ENCODE measurements at places on chromosomes 1 and 21.

DNA sequence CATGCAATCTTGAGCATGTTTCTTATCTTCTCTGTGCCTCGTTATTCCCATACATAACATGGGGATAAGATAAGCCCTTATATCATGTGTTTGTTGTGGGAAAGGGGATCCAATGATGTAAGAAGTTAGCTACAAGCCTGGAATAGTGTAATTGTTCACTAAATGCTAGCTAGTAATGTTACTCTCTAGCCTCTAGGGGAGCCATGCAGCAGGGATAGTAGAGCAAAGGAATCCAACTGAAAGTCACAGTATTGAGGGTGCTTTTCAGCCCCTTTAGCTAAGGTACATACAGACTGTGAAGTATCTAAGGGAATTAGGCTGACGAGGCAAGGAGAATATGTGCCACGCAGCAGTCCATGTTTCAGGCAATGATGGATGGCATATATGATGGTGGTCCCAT, 46.9 kb downstream of the IL23R start:
- DNase-seq, result no peak

- no peak for DNase-seq
Observed at GRCh38 chr1:184788970-184789369, 34.3 kb upstream of the EDEM3 start.

GRCh38 chr1:202374099-202374498, 25.6 kb downstream of the PPP1R12B start:
- DNase-seq, result no peak

- DNase-seq, result no peak
Observed at GRCh38 chr21:35274923-35275322, 225.8 kb upstream of the RUNX1 start.

GRCh38 chr1:232590744-232591082, 39.2 kb downstream of the SIPA1L2 start:
- DNase-seq, result no peak

GRCh38 chr1:184761969-184762485, 7.4 kb upstream of the EDEM3 start:
- no peak for DNase-seq

GRCh38 chr1:150132372-150132771, 17.3 kb upstream of the PLEKHO1 start:
- no peak for DNase-seq

- DNase-seq, result no peak
Observed at GRCh38 chr1:197249324-197249723, 18.7 kb upstream of the CRB1 start.

- DNase-seq, result no peak
Observed at GRCh38 chr1:93588206-93588605, 93.4 kb downstream of the BCAR3 start.

- no peak for DNase-seq
Observed at GRCh38 chr1:31033598-31033997, 31.9 kb downstream of the PUM1 start.

DNA sequence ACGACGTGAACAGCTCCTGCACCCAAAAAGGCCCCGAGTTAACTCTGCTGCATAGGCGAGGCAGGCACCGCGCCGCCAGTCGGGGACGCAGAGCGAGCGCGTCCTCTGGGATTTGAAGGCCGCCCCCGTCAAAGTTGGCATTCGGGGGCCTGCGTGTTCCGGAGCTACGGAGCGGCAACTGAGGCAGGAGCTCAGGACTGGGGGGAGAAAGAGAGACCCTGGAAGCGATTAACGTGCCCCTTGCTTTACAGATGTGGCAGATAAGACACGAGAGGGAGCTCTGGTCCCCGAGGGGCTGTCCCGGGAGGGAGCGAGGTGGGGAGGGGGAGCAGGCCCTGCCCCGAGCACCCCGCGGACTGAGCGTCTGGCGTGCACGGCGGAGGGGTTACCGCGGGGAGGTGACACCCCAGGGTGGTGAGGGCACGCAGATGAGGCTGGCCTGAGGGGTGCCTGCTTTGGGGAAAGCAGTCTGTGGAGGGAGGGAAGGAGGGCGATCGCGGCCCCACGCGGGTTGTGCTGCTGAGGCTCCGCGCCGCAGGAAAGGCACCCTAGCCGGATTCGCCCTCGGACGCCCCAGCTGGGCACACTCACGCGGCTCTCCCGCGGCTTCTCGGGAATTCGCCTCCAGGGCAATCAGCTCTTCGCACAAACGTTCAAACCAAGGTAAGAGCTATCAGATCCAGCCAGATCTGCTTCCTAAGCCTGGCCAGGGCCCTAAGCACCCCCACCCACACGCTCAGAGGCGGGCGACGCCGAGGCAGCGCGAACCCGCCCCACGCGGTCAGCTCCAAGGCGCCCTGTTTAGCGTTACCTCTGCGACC, 26.5 kb downstream of the ACTA1 start:
- DNase-seq, result no peak

- no peak for DNase-seq
Observed at GRCh38 chr1:188689542-188689941, 1788.1 kb downstream of the BRINP3 start.

- DNase-seq, result peak; percentile 62
Observed at GRCh38 chr1:85343612-85344255, 67.3 kb upstream of the BCL10 start.

DNA sequence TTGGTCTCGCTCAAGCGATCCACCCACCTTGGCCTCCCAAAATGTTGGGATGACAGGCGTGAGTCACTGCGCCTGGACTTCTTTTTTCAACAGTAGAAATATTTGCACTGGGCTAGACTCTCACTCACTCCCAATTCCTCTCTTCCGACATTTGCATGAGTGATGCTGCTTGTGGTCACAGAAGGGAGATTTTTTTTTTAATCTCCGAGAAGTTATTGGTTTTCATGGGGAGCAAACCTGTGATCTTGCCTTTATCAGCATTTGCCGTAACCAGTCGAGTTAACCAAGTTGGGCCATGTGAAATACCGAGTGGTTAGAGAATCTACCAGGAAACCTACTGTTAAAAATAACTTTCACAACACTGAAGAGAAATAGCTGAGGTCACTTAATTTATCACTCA, 21.1 kb downstream of the ERG start:
- no peak for DNase-seq

DNA sequence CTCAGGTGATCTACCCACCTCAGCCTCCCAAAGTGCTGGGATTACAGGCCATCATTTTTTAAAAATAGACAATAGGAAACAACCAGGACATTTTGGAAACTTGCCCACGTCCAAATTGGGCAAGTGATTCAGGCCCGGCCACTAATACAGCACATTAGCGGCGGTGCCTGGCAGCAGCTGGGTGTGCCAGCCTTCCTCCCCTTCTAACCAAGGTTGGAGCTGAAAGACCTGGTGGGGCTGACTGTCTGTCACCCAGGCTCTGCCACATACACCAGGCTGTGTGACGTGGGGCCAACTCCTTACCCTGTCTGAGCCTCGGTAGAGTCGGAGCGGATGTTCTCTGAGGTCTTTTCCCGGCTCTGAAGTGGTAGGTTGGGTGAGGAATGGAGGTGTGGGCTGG, 29.6 kb upstream of the TMEM51 start:
- DNase-seq, result no peak

GRCh38 chr21:42248783-42249597, 30.1 kb downstream of the ABCG1 start:
- DNase-seq, result no peak

DNA sequence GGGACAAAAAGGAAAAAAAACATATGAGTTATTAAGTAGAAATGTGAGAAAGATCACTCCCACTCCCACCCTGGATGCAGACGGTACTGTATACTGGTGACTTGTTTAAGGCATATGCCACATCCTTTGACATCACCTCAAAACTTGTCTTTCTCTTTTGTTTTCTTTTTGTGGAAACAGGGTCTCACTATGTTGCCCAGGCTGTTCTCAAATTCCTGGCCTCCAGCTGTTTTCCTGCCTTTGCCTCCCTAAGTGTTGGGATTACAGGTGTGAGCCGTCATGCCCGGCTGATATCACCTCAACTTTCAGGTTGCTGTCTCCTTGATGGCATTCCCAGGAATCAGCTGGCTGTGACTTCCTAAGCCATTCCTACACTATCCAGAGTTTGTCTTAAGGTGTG, 18.4 kb upstream of the KHDRBS1 start:
- DNase-seq, result no peak

DNA sequence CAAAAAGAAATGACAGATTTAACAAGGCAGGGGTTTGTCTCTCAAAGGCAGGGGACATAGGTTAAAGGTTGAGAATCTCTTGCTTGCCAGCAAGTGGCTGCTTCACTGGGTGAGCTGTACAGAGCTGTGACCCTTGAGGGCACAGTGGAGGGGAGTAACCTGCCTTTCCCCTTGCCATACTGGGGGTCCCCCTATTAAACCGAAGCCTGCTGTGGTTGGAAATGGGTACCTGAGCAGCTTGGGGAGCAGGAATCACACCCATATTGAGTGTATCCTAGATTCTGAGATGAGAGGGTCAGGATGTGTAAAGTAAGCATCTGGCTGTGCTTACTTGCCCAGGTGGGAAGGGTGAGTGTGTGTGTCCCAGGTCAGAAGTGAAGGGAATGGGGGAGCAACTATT, 31.8 kb downstream of the WNT4 start:
- no peak for DNase-seq

- peak; percentile 95 for DNase-seq
Observed at GRCh38 chr21:42724226-42724920, 71.0 kb downstream of the PDE9A start.

DNA sequence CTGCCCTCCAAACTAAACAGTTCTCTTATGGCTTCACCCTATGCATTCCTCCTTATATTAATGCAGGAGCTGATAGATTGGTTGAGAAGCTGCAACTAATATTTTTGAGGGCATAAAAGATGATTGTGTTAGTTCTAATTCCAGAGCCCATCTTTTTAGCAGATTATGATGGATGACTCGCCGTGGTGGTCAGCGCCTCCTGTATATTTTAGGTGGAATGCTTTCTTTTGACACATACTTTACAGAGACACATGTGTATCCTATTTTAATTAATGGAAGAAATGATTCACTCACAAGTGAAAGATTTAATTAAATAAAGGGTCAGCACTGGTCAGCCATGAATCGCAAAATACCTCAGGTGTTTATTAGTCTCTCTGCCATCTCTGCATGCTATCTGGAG, 120.7 kb downstream of the TM2D1 start:
- DNase-seq, result no peak

GRCh38 chr21:28979092-28979491, 13.6 kb downstream of the LTN1 start:
- DNase-seq, result no peak

DNA sequence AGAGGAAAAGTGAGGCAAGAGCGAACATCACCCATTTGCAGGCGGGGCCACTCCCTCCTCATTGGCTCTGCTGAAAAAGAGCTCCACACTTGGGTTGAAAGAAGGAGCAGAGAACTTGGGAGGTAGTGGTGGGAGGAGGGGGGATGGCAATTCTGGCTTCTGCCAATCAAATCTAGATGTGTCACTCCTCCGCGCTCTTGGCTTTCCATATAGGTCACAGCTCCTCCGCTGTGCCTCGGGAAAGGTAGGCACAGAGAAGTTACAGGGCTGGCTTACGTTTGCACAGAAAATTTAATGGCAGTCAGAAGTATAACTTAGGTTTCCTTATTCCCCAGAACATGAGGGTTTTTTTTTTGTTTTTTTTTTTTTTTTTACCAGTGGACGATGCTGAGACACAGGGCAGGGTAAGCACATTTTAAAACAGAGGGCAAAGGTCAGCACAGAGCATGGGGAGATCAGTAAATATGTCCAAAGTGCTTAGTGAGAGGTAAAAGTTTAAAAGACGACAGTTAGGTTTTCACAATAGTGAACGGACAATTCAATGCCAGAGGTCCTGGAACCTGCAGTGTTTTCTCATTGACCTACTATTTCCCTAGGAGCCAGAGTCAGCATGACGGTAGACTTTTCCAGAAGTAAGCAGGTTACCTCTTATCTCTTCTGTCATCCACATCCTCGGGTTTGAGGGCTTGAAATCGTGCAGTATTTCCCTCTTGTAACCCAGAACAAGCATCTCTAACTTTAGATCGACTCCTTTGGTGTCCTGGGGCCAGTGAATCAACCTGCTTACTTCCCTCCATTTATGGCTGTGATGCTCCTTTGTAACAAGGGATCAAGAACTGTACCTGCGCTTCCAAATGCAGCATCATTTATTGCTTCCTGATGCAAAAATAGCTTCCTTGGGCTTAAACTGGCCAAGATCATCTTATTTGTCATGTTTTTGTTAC, 258.9 kb upstream of the PROX1 start:
- no peak for DNase-seq

DNA sequence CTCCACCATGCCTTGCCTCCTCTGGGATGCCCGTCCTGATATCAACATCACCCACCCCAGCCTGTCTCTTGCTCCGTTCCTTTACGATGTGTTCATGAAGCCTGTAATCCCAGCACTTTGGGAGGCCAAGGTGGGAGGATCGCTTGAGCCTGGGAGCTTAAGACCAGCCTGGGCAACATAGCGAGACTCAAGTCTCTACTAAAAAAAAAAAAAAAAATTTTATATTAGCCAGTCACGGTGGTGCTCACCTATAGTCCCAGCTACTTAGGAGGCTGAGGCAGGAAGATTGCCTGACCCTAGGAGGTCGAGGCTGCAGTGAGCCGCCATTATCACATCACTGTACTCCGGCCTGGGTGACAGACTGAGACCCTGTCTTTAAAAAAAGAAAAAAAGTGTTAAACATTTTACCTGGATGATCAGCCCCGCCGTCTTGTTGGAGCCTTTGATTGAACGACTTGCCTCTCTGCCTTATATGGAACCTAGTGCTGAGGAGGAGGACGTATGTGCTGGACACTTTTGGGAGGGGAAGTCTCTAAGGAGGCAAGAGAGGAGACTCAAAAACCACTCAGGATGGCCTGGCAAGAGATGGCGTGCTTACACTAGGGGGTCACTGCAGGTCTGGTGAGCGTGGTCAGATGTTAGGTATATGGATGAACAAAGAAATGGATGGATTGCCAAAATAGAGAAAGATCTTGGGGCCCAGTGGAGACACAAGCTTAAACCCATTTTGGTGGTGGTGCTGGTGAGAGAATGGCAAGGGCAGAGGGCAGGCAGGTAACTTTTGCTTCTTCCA, 80.5 kb upstream of the IFFO2 start:
- no peak for DNase-seq

- DNase-seq, result no peak
Observed at GRCh38 chr21:42453224-42453985, 42.6 kb downstream of the RSPH1 start.

- no peak for DNase-seq
Observed at GRCh38 chr21:29299046-29299915, 559 bp downstream of the BACH1 start.

GRCh38 chr1:113567427-113567826, 177.1 kb downstream of the MAGI3 start:
- DNase-seq, result no peak

DNA sequence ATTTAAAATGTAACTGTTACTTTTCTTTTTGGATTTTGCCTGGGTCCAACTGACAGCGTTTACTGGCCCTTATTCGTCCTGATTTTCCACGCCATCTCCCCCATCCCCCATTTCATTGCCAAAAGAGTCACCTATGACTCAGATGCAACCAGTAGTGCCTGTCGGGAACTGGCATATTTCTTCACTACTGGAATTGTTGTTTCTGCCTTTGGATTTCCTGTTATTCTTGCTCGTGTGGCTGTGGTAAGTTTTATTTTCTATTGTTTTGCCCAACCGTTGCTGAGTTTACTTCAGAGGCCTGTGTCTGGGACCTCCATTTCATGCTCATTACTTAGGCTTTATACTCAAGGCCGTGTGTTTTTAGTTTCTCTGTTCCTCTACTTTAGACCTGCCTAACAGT, 9.3 kb downstream of the LEPR start:
- DNase-seq, result no peak
